ENCODE measurements at places on chromosomes 6 and 20.

- no peak for DNase-seq
These were observed 212.6 kb upstream of the MAN1A1 start for GRCh38 chr6:119562168-119562567.

GRCh38 chr6:7719364-7719850 lies 6.5 kb upstream of the BMP6 start:
- DNase-seq: no peak

- no peak for DNase-seq
These were observed 35.6 kb upstream of the KCNK16 start for GRCh38 chr6:39357998-39358686.

DNA sequence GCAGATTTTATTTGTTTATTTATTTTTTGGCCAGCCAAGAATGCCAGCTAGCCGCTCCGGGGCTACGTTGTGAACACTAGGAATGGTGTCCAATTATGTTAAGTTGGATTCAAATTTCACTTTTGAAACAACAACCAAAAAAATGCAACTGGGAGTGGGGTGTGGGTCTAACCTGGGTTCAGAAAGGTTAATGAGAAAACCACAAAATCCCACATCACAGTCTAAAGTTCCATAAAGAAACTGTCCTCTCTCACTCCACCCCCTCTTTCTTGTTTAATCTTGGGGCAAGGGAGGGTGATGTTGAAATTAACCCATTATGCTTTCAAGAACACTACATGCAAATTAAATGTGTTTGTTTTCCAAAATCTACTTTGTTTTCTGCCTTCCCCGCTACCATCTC lies 77.2 kb downstream of the LINC00237 start:
- no peak for DNase-seq

- DNase-seq: no peak
These were observed 243.3 kb downstream of the ERMARD start for GRCh38 chr6:169994739-169995138.

DNA sequence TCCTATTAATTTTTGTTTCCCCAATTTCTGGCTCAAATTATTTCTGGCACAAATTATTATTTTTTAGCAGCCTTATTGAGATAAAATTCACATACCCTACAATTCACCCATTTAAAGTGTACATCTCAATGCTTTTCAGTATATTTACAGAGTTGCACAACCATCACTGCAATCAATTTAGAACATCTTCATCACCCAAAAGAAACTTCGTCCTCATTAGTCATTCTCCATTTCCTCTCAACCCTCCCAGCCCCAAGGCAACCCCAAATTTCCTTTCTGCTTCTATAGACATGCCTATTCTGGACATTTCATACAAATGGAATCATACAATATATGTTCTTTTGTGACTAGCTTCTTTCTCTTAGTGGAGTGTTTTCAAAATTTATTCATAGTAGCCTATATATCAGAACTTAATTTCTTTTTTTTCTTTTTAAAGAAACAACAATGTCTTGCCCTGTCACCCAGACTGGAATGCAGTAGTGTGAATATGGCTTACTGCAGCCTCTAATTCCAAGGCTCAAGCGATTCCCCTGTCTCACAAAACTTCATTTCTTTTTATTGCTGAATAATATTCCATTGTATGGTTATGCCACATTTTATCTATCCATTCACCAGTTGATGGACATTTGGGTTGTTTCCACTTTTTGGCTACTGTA lies 84.5 kb downstream of the DNAH8 start:
- no peak for DNase-seq

DNA sequence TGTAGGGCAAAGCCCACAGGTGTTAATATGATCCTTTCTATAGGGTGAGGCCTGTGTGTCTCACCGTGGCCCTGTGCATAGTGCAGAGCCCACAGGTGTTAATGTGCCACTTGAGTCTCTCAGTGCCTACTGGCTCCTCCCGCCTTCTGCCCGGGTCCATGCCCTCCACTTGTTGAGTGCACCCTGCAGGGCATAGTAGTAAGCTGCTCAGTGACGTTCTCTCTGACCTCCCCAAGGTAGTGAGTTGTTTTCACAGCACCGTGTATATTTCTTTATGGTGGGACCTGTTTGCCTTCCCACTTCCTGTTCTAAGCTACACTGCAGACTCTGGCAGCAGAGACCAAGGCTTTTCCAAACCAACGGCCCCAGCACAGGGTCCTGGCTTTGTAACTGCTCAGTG lies 64.5 kb upstream of the SLC22A1 start:
- no peak for DNase-seq

DNA sequence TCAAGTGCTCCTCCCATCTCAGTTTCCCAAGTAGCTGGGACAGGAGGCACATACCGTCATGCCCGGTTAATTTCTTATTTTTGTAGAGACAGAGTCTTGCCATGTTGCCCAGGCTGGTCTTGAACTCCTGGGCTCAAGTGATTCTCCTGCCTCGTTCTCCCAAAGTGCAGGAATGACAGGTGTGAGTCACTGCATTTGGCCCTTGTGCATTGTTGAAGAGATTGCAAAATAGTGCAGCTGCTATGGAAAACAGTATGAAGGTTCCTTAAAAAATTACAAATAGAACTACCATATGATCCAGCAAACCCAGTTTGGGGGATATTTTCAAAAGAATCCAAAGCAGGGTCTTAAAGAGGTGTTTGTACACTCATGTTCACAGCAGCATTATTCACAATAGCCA lies 69.1 kb downstream of the GJA10 start:
- no peak for DNase-seq

DNA sequence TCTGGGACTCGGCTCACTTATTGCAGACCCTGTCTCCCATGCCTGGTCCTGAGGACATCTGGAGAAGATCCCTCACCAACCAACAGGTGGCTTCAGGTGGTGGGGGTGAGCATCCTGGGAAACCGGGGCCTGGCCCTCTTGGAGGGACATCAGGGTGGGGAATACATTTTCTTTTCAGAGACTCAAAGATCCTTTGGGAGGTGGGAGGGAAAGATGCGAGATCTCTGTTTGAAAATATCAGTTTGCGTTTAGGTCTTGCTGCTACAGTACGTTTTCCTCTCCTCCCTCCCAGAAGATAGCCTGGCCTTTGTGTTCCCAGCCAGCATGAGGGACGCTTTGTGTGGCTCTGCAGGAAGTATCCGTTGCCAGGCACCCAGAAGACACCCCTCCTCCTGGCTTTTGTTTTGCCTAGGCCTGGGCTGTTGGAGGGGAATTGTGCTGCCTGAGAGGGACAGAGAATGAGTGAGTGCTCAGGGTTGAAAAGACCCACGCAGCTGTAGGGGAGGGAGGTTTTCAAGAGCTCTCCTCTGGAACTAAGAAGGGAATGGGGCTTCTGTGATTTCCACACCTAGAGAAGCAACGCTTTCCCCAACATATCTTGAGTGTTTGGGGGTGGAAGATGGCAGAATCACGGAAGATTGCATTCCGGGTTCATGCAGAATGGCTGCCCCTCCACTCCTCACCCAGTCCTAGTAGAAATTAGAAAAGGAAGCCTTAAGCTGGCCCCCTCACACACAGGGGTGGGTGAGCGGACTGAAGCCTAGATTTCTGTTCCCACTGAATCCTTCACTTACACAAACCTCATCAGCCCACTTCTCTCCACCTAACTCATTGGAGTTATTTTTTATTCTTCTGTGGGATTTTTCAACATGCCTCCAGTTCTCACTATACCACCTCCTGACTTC lies 22.0 kb upstream of the SLC2A12 start:
- DNase-seq: no peak

- DNase-seq: no peak
These were observed 171.5 kb downstream of the QKI start for GRCh38 chr6:163585932-163586437.

DNA sequence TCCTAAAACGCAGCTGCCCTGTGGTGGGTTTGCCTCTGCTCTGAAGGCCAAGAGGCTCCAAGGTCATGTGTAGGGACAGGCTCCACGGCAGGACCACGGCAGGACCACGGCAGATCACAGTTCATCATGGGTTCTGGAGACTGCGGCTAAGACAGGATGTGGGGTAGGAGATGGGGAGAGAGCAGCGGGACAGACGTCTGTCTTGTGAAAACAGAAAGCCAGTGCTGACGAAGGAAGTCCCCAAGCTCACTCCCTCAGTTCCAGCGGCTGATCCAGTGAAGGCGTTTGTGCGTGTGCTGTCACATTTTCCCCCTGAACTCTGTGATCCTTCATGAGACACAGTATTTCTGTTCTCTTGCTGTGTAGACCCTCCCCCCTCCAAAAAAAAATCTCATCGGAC lies 67.9 kb upstream of the PTGIS start:
- DNase-seq: no peak

GRCh38 chr6:157531169-157531985 lies 150.4 kb downstream of the ZDHHC14 start:
- DNase-seq: no peak

GRCh38 chr6:153131037-153131981 lies at the start of gene RGS17:
TSS of gene RGS17 (minus strand) at chr6:153131282. CDS start at chr6:153044018, 87,264 bp downstream.
- DNase-seq: peak; percentile 43

DNA sequence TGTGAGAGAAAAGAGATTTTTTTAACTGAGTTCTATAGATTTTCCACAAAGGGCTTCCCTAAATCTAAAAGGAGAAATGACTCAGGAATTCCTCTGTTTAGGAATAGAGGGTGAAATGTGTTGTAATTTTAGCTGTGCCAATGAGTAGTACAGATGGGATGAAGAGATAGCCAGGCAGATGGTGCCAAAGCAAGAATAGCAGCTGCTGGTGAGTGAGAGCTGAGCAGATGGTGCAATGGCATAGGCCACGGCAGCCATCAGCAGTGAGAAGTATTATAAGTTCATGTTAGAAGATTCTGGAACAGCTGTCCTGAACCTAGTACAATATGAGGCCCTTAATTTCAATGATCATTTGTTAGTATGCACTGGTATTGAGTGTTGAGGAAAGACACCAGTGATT lies 40.2 kb upstream of the CRISP1 start:
- DNase-seq: no peak

DNA sequence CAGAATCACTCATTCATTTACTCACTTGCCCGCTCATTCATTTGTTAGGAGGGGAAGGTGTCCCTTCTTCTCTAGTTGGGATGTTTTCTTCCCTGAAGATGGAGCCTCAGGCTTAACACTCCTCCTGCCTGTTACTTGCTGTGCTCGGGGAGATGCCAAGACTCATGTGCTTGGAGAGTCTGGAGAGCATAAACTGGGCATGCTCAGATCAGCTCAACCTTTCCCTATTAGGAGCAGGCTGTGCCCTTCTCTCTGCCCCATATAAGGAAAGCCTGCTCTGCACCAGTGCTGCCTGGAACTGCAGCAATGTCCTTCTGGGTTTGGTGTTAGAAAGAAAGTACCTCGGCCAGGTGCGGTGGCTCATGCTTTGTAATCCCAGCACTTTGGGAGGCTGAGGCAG lies 18.0 kb upstream of the UBE2V1 start:
- no peak for DNase-seq

- no peak for DNase-seq
These were observed at the start of gene GABRR2 for GRCh38 chr6:89315249-89315885. TSS of gene GABRR2 (minus strand) at chr6:89315299. CDS start at chr6:89315165, 134 bp downstream.

DNA sequence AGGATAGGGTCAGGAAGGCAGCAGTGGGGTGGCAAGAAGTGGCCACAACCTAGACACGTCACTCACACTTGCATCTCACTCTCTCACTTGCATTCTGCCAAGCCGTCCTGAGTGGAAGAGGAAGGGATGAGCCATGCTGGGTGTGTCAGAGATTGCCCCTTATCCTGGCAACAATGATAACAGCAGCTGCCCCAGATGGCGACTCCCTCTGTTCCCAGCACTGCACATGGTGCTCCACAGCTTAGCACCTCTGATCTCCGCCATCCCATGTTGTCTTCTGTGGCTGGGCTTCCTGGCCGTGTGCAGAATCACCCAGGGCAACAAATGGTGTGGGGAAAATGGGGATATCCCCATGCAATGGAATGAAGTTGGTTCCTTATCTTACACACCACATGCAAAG lies 11.1 kb downstream of the KCNB1 start:
- DNase-seq: no peak

DNA sequence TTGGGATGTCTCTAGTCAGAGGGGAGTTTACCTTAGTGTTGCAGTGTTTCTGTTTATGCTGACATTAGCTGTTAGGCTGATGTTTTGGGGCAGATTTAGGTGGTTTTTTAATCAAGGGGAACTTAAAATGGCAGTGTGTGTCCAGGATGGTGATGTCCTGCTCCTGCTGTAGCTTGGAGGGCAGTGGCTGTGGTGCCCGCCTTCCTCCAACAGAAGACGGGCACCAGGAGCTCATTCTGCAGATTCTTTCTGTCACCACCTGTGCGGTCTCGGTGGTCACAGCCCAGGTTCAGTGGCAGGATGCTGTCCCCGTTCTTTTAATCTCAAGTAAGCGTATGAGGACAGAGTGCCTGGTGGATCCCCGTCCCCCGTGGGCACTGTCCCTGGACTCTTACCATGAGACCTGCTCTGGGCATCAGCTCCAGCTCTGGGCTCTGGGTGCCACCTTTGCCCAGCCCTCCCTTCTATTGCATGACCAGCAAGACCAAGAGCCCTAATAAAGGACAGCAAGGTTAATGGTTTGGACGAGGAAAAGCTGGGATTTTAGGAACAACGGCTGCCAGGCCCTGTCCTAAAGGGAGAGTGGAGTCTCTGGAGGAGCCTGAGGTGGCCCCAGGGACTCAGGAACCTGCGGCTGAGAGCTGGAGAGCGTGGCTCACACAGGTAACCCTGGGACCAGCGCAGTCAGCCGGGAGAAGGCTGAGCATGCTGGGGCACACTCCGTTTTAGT lies 217.3 kb downstream of the ERMARD start:
- DNase-seq: no peak

DNA sequence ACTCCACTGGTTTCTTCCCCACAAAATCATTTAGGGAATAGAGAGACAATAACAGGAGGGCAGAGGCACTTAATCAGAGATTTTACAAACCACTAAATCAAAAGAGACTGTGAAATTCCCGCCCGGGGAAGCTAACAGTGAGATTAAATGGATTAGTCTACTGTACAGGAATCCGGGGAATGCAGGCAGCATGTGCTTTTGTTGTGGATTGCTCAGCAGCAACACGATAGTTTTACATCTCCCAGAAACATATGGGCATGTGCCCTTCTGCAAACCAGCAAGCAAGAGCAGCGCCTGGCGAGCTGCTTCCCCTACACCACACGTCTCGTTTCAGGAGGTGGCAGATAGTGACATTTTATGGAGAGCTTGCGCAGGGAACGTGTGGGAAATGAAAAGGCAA lies 382.3 kb downstream of the CD83 start:
- no peak for DNase-seq

- no peak for DNase-seq
These were observed 118.4 kb downstream of the FARS2 start for GRCh38 chr6:5379647-5380242.

DNA sequence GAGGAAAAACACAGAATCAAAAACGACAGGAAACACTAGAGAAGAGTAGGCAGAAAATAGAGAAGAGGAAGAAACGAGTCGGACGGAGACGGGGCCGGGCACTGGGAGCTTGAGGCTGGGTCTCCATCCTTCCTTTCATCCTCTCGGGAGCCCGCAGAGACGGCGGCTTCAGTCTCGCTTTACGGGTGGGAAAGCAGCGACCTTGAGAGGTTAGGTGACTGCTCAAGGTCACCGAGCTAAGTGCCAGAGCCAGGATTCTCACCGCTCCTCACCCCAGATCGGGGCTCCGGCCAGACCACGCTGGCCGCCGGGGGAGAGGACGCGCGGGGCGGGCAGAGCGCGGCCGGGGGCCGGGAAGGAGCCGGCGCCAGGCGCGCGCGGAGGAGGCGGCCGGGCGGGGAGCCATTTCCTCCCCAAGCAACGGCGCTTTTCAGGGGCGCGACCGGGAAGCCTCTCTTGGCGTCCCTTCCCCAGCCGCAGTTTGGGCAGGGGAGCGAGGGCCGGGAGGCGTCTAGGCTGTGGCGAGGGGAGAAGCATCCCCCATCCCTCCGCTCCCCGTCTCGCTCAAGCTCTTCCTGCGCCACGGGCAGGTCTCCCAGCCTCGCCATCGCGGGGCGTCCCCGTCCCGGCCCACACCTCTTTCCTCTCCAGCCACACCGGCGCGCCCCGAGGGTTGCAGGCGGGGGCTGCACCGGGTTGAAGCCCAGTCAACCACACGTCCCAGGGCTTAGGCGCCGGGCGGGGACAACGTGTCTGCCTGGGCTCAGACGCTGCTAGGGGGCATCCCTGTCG lies 24.1 kb upstream of the MAP3K7 start:
- peak; percentile 13 for DNase-seq
